IPS-NIHi11 (cell line): ENCODE measurements at places on chromosomes 5 and 9.
A peak's percentile ranks its signal among the peaks of the same experiment; 100 is the strongest.

- no peak for DNase-seq
Observed at GRCh38 chr5:112684737-112685136, 52.9 kb upstream of the APC start.

DNA sequence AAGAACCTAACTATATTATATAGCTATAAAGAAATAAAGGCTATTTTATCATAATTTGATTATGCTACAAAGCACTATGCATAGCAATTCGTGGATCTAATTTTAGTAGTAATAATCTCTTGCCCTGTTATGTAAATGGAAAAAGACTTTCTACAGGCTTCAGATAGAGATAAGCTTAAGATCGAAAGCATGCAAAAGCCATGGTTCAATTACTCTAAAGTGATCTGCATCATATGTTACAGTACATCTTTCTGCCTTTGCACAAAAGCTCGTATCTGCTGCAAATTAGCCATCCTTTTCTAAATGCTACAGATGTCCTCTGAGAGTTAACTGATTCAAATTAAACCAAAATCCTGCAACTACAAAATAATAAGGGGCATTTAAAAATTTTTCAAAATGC lies 234.8 kb upstream of the TMEM161B start:
- no peak for DNase-seq

DNA sequence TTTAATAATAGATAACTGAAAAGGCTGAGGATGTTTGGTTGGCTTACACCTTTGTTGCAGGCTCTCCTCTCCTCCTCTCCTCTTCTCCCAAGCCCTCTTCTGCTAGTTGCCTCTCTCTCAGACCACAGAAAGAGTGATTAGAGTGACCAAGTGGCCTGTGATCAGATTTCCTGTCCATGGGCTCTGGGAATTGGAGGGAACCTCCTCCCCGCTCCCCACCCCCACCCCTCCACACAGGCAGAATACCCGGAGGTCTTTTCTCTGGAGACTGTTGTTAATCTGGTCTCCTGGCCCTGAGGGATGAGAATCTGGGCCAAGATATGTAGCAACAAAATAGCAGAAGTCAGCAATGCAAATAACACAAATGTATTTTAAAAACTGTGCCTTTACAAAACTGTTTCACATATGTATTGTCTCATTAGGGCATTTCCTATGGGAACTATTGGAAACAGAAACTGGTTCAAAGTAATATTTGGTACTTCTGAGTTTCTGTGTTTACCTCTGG lies 361.3 kb downstream of the NR2F1-AS1 start:
- peak; percentile 16 for DNase-seq

DNA sequence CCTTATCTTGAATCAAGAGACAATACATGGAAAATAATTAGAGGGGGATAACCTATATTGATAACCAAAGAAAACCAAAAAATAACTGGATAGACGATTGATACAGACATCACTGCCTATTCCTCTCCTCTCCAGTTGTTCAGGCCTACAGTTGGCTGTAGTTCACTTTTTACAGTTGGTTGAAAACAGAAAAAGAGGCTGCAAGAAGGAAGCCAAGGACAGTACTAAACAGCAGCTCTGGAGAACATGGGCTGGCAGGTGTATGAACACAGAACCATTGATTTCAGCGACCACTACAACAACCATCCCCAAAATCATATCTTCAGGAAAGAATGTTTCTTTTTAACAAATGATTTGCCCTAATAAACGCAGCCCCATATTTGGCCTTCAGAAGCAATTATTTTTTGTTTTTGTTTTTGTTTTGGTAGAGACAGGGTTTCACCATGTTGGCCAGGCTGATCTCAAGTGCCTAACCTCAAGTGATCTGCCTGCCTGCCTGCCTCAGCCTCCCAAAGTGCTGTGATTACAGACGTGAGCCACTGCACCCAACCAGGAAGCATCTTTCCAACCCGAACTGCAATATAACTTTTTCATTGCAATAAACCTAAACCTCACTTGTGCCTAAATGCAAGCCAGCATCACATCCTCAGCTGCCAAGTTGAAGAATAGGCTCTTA lies 64.3 kb downstream of the MLLT3 start:
- DNase-seq: no peak

DNA sequence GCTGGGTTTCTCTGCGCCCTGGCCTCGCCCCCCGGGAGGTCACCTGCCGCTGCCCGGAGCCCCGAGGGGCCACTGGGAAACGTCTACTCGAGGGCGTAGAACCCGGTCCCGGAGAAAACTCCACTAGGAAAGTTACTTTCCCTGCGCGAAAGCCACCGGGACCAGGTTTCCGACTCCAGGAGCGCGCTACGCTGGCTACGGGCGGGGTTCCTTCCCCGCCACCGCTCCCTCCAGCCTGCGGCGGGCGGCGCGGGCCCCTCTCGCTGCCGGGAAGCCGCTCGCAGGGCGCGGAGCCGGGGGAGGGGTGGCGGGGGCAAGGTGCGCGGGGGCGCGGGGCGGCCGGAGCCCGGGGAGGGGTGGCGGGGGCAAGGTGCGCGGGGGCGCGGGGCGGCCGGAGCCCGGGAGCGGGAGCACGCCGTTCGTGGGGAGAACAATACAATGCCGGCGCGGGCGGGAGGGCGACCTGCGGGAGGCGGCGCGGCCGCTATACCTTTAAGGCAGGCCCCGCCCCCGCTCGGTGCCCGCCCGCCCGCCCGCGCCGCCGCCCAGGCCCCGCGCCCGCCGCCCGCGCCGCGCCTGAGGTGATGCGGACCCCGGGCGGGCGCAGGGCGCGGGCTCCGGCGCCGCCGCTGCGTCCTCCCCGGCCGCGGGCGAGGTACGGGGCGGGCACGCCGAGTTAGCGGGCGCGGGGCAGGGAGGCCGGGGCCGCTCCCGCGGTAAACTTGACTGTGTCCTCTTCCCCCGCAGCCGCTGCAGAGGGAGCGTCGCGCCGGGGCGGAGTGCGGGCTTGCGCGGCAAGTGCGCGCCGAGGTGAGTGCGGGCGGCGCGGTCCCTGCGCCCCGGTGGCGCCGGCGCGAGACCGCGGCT lies 278.1 kb downstream of the AOPEP start:
- DNase-seq: peak; percentile 77

DNA sequence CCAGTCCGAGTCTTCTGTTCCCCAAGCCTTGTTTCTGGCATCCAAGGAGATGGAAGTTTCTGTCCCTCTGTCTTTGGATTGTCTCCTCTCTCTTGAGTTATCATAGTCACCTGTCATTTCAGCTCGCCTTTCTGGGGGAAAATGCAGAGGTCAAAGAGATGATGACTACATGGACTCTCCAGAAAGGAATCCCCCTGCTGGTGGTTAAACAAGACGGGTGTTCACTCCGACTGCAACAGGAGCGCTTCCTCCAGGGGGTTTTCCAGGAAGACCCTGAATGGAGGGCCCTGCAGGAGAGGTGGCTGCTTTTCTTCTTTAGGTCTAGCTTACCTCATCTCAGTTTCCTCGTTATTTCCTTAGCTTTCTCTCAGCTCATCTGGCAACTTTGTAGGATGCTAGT lies 25.1 kb downstream of the ERAP2 start:
- no peak for DNase-seq

- no peak for DNase-seq
Observed at GRCh38 chr9:124215368-124215910, 42.3 kb upstream of the NEK6 start.

GRCh38 chr5:120615967-120616645 lies 152.0 kb downstream of the PRR16 start:
- DNase-seq: peak; percentile 10

DNA sequence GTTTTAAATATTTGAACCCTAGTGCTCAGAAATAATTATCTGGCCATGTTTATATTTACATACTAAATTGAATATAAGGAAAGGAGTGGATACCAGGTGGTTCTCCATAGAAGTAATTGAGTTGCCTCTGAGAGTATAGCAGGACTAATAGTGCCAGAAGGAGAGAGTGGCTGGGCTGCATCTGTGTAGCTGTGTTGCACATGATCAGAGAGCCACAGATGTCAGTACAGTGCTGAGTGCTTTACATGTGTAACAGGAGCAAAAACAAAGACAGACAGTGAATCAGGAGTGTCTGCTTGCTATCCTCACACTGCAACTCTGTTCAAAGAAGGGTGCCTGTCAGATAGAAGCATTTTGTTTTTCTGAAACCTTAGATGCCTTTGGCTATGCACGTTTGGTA lies 353.9 kb upstream of the PAPPA start:
- DNase-seq: no peak

GRCh38 chr9:104094534-104095015 lies 466 bp downstream of the SMC2 start:
- DNase-seq: peak; percentile 83

GRCh38 chr9:106726070-106726815 lies 136.7 kb upstream of the ZNF462 start:
- no peak for DNase-seq

GRCh38 chr9:16321461-16322119 lies 548.9 kb downstream of the BNC2 start:
- DNase-seq: no peak

- no peak for DNase-seq
Observed at GRCh38 chr9:84710701-84711397, 41.3 kb downstream of the NTRK2 start.

DNA sequence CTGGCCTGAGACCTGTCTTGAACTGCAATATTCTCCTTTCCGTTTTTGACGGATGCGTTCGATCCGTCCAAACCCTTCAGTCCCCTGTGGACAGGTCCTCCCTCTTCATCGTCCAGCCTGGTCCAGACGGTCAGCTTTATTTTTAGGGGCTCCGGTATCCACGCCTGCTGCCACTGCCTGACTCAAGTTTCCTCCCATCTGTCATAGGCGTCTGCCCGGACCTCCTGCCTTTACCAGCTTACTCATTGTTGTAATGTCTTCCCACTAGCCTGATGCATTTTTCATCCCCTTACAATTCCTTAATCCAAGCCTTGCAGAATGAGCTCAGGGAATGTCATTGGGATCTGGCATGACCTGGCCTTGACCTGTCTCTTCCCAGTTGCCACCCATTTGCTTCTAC lies 145.8 kb downstream of the TENT4A start:
- no peak for DNase-seq

GRCh38 chr9:71796100-71796767 lies 27.9 kb upstream of the CEMIP2 start:
- no peak for DNase-seq

DNA sequence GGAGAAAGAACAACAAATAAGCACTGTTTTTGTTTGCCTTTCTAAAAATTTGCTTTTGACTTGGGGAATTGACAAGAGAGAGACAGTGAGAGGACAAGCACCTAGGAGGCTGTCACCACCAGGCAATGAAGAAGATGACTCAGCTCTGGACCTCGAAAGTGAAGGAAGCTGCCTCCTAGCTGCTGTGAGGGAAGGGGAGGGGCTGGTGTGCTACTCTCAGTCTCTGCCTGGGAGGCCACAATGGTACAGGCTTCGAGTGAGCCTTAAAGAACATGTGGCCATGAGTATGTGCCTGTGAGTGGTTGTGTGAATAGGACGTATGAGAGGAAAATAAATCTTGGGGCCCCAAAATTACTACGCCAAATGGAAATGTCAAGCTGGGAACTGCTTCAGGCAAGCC lies 7.1 kb upstream of the PLK2 start:
- peak; percentile 28 for DNase-seq

- DNase-seq: no peak
Observed at GRCh38 chr9:83714329-83714728, 6.6 kb upstream of the UBQLN1 start.

- DNase-seq: no peak
Observed at GRCh38 chr5:134133995-134134541, 19.6 kb downstream of the TCF7 start.

GRCh38 chr9:82036086-82036485 lies 47.5 kb downstream of the SPATA31D1 start:
- no peak for DNase-seq

GRCh38 chr5:93611273-93611975 lies 28.4 kb downstream of the NR2F1 start:
- DNase-seq: no peak

DNA sequence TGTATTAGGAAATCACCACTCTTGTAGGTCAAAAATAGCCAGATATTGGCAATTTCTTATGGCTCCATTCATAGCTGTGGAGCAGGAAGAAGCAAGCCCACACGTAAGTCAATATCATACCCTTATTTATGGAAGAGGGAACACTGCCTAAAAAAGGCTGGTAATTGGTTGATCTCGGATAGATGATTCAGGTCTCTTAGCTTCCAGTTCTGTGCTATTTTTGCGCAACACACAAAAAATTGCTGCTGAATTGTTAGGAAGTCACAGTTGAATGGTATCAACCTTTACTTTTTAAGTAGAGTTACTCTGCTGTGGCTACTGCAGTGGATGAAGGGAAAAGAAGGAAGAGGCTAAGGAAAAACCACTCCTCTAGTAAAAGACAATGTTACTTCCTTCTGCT lies 168.8 kb downstream of the ARHGAP26 start:
- no peak for DNase-seq

DNA sequence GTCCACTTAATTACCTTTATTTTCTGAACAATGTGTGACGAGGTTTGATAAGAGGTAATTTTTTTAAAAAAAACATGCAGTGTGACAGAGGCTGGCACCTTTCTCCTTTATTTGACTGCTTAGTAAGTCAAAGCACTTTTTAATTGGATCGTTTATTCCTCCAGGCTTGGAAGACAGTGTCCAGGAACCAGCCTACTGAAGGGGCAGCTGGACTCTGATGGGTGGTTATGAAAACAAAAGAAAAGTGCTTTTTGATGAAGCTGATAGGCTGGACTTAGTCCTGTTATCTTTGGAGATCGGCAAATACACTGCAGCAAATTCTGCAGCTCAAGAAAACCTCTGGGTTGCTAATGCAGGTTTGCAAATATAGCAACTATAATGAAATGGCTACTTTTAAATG lies 141.7 kb downstream of the DCP2 start:
- DNase-seq: no peak

GRCh38 chr5:142327111-142327842 lies 2.5 kb upstream of the SPRY4 start:
- no peak for DNase-seq

- DNase-seq: peak; percentile 71
Observed at GRCh38 chr9:69307446-69308205, 17.4 kb upstream of the ENTREP1 start.

GRCh38 chr5:158882660-158883059 lies 217.1 kb downstream of the EBF1 start:
- no peak for DNase-seq

DNA sequence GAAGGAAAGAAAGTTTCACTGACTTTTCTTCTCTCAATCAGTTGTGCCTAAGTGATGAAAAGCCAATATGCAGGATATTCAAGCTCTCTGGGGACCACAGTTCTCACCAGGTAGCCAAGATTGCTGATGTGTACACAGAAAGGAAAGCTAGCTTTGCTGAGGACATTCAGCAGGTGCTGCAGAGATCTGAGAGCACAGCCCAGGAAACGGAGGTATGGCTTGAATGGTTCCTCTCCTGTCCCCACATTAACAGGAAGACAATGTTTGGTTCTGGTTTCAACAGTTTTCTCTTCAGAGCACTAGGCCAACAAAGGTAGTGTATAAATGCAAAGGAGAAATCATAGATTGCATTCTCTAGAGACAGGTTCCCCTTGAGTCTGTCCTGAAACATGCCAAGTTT lies 69.6 kb downstream of the PTPDC1 start:
- no peak for DNase-seq

DNA sequence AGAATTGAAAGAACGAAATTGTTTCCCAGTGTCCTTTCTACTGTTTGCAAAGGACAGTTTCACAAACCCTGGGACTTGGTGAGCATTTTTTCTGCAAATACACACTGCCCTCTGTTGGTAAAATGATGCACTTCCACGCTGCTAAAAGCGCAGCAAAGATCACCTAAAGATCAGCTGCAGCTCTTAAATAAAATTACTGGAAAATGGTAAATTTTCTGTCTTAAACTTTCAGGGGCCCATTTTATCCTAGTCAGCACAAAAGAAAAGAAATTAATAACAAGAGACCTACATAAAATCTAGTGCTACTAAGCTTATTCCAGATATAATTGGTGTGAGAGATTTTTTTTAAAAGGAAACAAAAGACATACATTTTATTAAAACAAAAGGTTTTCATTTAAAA lies 566.0 kb downstream of the CAAP1 start:
- DNase-seq: peak; percentile 49
